ENCODE measurements at places on chromosomes 4 and X.

DNA sequence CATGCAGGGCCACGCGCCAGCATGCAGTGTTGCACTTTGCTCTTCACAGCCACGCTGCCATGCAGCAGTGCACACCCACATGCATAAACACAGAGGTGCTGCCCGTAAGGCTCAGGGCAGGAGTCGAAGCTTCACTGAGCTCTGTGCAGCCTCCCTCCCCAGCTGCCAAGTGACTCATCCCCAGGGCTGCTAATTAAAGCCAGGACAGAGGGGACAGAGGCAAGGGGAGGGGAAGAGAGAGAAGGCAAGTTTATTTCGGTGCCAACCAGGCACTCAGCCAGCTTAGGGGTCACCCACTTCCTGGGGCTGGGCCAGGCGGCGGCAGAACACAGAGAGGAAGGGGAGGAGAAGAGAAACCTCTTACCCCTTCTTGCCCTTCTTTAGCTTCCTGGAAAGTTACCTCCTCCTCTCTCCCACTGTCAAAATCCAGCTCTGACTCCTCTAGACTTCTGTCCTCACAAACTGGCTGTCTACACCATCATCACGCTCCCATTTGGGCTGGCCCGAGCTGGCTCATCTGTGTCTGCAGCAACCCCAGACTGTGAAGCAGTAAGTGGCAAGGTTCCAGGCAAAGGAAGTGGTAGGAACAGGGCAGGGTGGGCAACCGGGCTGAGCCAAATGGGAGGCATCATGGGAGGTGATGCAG, 6.2 kb upstream of the IQSEC2 start:
- DNase-seq: no peak

- DNase-seq: no peak
Observed at GRCh38 chrX:41025926-41026701, 59.1 kb upstream of the USP9X start.

DNA sequence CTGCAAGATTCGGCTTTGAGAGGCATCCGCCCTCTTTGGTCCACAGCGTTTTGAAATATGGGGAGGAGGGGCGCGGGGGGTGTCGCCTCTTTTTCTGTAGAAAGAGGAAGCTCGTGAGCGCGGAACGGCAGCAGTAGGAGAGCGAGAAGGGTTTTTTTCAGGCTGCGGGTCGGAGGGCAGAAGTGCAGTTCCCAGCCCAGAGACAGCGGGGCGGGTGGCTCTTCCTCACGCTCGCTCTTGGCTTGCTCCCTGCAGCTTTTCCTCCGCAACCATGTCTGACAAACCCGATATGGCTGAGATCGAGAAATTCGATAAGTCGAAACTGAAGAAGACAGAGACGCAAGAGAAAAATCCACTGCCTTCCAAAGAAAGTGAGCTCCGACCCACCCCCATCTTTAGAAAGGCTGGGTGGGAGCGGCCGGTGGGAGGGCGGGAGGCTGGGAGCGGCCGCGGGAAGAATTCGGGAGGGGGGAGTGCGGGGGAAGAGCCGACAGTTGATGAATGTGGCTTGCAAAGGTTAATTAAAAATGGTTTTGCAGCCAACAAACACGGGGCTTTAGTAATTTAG, 1.2 kb downstream of the TMSB4X start:
- no peak for DNase-seq

DNA sequence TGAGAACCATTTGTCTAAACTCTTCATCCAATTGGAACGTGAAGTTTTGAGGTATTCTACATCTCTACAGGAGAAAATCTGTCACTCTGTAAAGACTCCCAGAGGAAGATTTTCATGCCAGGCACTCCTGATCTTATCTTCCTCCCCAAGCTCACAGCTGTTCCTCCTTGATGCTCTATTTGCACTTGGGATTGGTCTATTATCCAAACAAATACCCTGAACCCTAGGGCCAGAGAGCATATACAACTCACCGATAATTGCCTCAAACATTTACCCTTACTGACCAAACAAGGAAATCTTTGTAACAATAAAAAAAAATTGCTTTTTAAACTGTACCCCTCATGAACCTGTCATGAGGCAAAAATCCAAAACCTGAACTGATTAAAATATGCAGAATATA, 372.7 kb downstream of the SH2D1A start:
- DNase-seq: no peak

DNA sequence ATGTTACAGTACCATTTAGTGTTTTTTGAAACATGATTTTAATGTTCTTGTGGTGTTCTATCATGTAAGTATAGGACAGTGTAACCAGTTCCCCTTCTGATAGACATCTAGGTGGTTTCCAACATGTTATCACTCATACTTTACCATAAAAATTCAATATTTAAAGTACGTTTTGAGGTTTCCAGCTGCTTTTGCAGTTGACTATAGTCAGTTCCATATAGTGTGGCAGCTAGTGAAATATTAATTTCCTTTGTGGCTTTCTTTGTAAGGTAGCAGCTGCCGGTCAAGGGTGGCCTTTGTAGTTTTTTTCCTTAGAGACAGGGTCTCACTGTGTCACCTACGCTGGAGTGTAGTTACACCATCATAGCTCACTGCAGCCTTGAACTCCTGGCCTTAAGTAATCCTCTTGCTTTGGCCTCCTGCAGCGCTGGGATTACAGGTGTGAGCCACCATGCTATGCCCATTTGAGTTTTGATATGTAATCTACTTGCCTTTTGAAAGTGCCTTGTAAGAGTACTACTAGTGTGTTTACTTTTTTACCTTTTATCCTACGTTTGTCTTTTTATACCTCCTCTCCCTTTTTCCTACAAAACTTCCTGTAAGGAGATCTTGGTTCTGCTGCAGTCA, 63.0 kb downstream of the ARHGAP10 start:
- no peak for DNase-seq

DNA sequence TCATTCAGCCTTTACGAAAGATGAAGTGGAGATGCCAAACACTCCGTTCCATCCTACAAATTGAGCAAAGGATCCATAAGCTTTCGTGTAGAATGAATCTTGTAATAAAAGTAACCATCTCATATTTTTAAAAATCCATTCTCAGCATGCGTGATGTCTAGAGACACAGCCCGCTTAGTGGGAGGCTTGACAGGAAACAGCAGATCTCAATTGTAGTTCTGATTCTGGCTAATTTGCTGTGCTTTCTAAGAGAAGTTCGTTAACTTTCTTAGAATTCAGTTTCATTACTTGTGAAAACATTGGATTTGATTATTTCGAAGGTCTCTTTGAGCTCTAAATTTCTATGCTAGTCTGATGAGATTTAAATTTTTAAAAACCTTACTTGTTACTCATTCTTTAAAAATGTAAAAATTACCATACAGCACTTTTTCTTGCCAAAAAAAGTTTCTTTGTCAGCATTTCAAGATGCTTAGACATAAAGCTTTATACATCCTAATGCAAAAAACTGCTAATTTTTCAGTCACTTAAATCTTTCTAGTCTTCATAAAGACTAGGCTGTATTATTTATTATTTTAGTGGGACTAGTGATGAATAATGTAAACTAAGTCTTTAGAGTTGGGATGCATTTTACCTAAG, 66.9 kb upstream of the NEIL3 start:
- DNase-seq: no peak

DNA sequence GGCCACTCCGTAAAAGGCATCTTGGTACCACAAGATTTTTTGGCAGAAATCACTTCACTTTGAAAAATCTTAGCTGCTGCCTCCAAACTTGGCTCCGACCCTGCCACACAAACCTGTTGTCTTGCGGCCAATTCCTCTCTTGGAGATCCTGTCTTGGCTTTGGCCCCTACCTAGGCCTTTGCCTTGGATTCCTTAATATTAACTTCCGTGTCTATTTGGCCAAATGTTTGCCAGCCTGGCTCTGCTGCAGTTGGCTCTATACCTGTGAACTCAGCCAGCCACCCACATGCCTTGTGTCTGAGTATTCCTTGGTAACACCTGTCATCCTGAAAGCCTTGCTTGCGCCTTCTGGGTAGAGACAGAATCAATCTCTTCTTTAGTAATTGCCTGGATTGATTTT, 12.5 kb downstream of the GRXCR1 start:
- no peak for DNase-seq

- DNase-seq: no peak
Observed at GRCh38 chr4:30256116-30256832, 463.9 kb upstream of the PCDH7 start.

GRCh38 chr4:147285751-147286150, 195.1 kb upstream of the EDNRA start:
- no peak for DNase-seq

Data from HS-27A (cell line).